ENCODE measurements at places on chromosomes 3 and 15.

DNA sequence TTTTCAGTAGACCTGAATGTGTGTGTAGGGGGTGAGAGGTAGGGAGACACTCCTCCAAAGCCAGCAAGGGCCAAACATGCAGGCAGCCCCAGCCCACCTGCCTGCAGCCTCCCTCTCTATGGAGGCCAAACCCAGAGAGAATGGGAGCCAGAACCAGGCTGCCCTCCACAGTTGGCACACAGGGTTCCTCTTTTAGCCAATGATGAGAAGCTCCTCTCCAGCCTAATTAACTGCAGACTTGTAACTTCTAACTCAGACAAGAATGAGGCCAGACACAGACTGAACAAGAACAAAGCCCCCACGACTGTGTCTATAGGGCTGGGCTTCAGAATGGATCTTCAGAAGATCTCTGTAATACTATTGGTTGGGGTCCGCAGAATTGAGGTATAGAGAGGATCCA lies 12.3 kb upstream of the TLE3 start:
- no peak for DNase-seq

DNA sequence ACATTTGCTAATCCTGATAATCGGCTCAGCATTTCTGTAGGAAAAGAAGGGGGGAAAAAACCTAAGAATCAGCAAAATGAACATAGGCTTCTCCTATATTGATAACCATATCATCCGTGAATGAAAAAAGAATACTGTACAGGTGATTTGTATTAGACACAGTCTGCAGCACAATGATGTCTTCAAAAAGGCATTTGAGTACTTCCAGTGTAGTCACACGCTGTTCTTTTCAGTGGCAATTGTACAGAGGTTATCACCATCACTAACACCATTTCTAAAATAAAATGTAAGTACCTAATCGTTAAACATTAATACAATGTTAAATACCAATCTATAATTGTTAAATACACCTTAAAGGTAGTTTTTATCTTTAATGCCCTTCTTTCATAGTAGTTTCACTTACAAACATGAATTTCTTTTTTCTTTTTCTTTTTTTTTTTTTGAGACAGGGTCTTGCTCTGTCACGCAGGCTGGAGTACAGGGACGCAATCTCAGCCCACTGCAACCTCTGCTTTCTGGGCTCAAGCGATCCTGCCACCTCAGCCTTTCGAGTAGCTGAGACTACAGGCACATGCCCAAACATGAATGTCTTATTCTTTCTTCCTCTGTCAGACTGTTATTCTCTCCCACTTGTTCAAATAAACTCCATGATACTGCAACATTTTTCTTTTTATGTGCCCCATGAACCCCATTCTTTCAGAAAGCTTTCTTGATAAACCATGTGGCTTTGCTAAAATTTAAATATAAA lies 18.4 kb downstream of the GOLGB1 start:
- DNase-seq: no peak

DNA sequence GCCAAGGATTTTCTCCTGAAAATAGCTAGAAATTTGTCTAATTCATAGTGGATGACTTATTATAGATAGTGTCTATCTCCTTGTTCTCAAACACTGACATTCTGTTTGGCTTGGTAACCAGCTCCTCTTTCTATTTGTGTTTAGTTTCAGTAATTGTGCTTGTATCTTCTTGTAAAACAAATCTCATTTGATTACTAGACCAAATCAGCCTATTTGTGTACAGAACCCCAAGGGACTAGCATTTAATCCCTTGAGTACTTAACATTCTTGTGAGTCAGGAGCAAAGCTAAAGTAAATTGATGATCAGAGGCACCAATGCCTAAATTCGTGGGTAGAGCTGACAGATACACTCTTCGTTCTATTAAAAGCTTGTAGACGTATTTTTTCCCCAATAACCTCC lies 306.5 kb upstream of the SLITRK3 start:
- DNase-seq: no peak

- DNase-seq: no peak
Observed at GRCh38 chr15:33111041-33111451, 83.5 kb downstream of the FMN1 start.

DNA sequence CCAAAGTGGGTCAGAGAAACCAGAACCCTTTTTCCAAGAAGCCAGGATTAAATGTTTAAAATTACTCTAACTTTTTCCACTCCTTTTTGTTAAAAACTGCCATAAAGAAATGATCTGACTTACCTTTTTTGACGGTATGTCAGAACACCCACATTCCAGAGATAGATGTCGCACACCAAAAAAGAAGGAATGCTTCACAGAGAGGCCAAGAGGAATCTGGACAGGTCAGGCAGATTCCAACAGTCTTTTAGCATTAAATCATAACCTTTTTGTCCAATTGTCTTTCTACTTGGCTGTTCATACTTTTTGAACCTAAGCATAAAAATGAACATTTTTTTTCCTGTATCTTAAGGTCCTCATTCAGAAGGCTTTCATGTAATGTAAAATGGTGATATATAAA lies 846.9 kb downstream of the NSUN3 start:
- no peak for DNase-seq

- DNase-seq: no peak
Observed at GRCh38 chr3:14425581-14426304, 23.3 kb downstream of the SLC6A6 start.

DNA sequence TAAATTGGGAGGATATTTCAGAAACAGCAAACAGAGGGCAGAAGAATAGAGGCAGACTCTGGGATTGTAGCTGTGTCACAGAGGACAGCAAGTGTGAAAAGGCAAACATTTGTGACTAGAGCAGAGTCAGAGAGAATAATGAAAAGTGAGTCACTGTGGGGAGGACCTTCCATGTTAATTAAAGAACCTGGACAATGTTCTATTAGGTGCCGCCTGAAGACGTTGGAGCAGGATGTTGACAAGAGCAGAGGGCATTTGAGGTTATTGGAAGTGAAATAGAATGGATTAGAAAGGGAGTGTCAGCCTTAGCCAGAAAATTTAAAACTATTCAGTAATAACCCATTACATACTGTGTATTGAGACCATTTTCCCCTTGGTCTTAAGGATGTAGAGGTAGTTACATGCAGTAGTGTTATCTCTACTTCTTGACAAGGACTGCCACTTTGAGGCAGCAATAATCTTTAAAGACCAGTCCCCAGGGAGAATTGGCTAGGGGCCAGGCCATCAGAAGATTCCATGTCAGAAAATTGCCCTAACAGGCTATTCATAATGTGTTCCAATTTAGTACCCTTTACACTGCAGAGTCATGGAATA lies 5.8 kb downstream of the ACKR2 start:
- no peak for DNase-seq

- no peak for DNase-seq
Observed at GRCh38 chr3:129656659-129657247, 50.3 kb upstream of the PLXND1 start.

- DNase-seq: no peak
Observed at GRCh38 chr15:45089712-45090373, 24.1 kb downstream of the DUOX2 start.

Measured in stimulated activated CD4-positive, alpha-beta T cell treated with anti-CD3 and anti-CD28 coated beads, Interleukin-15, amount 100 ng/mL, for 1 hour (primary cell).